ENCODE measurements at places on chromosomes 3 and 15.

DNA sequence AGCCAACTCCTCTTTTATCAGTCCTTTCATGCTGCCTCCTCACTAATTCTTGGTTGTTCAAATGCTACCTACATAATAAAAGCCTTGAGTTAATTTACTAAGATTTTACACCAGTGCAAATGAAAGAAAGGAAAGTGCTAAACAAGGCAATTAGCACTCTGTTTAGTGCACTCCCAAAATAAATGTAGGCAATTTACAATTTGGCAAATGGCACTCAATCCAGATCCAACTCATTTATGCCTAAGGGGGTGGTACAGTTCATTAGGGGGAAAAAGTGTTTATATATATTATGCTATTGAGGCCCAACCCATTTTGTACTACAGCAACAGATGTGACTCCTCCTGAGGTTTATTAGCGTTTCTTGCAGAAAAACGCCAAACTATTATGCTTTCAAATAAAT, 370.1 kb downstream of the NR2F2 start:
- no peak for DNase-seq

DNA sequence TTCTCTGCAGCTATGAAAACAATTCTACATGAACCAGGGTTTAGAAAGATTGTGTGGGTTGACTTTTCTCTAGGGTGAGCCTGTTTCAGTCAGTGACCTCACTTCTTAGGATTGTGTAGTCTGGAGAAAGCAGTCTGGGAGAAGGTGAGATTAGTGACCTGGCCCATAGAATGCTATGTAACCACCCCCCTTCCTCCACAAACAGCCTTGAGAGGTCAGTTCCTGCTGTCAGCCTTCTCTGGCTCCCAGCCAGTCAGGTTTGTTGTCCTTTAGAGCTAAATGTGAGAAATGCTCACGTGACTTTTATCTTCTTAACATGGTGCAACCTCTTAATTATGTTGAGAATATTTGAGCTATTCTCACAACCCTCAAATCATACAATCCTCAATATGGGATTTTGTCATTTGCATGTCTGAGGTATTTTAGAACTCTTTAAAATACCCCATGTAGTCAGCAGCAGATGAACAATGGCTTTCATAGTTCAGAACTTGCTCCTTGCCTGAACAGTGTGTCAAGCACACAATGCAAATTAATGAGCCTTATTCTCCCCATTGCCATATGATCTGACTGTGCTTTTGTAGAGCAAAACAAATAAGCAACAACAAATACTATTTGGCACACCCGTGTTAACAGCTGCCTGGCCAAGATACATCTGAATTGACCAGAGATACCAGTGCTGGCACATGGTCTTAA, 311.6 kb downstream of the CNTN6 start:
- no peak for DNase-seq

DNA sequence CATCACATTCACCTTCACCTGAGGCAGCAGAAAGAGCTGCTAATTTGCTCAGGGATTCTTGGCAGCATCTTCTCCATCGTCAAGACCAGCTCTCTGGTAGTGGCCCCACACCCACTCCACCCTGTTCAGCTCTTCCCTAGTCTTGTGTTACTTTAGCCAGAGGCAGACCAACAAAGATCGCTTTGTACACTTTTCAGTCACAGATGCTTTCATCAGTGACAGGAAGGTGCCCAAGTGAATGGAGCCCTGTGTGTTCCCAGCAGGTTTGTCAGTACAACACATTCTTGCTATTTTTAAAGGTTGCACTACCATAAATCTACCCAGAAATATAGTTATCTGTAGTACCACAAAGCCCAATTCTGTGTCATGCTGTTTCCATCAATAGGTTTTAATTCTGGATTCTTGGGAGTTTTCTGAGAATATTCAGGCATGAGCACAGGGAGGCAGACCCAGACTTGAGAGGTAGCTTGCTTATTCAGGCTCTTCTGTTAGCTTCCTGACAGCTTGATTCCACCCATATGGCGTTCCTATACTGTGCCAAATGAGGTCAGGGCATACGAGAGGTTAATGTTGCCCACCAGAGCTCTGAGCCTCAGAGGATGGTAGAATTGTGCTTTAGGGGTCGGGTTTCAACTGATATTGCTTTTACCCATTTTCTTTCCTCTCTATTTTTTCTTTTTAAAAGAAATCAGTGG, 109.8 kb upstream of the MANF start:
- DNase-seq: no peak

DNA sequence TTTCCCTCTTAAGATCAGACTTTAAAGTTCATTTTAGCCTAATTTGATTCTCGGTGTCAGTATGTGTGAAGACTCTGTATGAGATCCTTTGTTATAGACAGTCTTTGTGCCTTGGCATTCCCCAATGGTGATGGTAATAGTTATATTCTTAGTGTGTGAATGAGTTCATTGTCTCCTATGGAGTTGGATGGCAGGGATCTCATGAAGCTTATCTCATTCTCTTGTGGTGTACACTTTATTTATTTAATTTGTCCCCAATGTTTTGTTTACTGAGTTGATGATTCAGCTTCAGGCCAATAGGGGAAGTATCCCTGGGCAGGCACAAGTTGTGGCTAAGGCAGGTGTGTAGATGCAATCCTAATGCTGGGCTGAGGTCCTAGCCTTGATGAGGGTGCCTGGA, 222.0 kb upstream of the DPPA4 start:
- DNase-seq: no peak

- no peak for DNase-seq
Observed at GRCh38 chr3:129051871-129052340, 8.7 kb upstream of the GP9 start.

DNA sequence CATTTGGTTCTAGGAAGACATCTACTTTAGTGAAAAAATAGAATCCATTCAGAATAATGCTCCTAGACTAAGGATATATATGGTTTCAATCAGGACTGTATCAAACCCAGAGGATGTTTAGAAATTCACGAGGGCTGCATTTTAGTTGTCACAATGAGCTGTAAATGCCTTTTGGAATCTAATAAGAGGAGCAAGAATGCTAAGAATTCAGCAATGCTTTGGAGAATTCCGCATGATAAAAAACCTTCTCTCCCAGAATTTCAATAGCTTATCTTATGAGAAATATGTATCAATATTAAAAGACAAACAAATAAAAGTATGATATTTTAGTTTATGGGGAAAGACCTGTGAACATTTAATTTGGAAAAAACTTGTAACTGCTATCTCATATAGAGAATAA, 885.1 kb downstream of the ZPLD1 start:
- DNase-seq: no peak

GRCh38 chr3:5245927-5246326, 58.4 kb downstream of the EDEM1 start:
- no peak for DNase-seq

DNA sequence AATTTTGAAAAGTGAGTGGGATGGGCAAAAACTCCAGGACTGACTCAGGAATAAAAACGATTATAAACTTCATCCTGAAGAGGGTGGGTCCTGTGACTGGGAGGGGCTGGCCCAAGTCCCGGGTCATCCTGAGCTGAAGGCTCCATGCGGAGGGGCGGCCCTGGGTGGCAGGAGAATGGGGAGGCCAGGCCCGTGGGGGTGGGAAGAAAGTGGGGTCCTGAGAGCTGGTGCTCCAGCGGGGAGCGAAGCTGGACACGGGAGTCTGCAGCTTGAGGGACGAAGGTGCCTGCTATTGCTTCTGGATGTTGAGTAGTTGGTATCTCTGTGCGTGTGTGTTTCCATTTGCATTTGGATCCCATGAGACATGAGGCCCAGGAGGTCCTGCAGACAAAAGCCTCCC, 4.7 kb upstream of the OCA2 start:
- no peak for DNase-seq

DNA sequence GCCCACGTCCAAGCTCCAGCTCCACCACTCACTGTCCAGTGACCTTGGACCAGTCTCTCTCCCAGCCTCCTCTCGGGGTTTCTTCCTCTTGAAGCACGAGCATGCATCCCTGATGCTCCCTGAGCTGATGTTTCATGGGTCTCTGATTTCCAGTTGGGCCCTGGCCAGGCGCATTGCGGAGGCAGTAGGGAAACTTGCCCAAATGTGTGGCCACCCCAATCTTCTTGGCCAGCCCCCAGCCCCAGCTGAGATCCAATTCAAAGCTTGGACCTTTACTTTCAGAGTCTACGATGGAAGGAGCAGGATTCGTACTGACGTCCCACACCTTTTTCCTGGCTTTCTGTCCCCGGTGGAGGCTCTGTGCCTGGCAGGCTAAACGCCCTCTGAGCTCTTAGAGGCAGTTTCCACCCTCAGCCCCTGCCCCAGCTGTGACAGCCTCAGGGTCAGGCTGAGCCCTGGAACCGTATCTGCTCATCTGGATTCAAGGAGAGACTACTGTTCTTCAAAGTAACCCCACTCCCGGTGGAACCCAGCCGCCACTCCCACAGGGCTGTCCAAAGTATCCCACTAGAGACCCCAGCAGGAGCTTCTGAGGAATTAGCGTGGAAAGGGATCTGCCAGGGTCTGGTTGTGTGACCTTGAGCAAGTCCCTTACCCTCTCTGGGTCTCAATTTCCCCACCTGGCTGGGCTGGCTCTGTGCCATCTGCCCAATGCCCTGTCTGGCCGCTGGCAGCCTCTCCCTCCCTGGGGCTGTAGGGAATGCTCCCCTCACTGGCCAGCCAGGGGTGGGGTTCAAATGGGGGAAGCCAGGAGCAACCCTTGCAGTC, 37.4 kb downstream of the CPN2 start:
- DNase-seq: no peak

GRCh38 chr15:52338058-52338457, 42.5 kb upstream of the MYO5C start:
- no peak for DNase-seq

DNA sequence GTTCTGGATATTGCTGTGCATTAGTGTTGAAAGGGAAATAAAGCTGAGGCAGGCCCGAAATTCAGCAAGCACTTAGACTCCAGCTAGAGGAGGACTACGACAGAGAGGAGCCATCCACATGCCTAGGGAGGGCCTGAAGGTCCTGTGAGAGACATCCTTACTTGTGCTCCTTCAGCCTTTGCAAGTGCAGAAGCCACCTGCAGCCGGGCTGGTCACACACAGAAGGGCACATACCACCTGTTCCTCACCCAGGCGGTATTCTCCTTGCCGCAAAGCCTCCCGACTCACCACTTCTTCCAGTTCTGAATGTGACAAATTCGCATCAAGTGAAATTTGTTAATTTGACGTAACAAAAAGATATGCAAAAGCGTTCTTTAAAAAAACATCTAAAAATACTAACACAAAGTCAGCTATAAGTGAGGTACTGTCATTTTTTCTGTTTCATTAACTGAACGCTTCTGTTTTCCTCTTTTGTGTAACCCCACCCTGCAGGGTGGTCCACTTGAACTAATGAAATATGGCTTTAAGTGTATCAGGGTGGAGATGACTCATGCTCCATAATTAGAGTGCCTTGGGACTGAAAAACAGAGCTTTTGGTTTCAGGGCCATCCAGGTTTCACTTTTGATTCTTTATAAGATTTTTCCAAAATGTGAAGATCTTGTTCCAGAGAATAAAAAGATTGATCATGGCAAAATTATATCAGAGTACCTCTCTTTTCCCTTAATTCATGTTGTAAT, 467.9 kb upstream of the ATP11B start:
- DNase-seq: no peak

- no peak for DNase-seq
Observed at GRCh38 chr3:134004841-134005240, 24.9 kb downstream of the SLCO2A1 start.

GRCh38 chr3:414063-414462, 217.5 kb downstream of the CHL1 start:
- DNase-seq: no peak

- no peak for DNase-seq
Observed at GRCh38 chr3:42734263-42734860, 31.8 kb upstream of the HHATL start.

DNA sequence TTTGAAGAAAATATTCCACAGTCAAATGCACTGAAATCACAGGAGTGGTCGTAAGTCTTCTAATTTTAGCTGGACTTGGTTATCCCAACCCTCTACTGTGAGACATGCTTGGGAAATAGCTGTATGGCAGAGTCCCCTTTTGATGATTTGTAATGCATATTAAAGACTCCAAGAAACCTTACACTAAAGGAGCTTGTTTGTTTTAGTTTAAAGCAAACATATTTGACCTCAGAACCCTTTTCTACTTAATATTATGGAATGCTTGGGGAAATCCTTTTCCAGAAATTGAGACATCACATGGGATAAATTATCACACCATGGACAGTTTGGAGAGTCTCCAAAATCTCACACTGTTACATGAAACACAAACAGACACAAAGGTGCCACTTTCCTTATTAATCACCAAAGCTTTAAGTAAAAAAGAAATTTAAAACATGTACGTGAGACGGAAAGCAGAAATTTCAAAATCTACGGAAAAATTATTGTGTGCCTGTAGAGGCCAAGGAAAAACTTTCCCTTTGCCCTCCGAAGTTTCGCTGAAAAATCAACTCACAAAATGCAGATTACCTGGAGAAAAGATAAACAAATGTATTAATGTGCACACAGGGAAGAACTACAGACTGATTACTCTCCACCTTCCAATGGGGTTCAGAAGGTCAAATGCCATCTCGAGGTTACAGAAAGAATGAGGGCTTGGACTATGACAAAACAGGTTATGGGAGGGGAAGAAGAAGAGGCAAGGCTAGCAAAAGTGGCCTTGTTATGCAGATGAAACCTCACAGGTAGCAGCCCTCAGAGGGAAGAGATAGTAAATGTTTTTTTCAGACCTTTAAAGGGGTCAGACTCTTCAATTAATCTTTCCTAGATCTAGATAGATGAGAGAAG, 7.0 kb upstream of the CPB1 start:
- no peak for DNase-seq

DNA sequence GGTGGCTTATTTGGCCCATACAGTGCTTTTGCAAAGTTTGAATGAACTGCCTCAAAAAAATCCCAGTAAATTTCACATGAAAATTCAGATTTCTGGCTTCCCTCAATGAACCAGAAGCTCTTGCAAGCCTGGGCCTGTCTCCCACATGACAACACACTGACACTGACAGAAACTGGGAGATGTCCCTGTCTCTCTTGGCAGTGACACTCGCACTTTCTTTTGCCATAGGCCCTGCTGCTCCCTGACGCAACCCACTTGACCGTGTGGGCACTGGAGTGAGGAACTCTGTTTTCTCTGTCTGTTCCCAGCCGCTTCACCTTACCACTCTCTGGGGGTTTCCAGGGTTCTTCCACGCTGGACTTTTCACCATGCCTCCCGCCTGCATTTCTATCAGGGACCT, 524.5 kb downstream of the SHQ1 start:
- no peak for DNase-seq

DNA sequence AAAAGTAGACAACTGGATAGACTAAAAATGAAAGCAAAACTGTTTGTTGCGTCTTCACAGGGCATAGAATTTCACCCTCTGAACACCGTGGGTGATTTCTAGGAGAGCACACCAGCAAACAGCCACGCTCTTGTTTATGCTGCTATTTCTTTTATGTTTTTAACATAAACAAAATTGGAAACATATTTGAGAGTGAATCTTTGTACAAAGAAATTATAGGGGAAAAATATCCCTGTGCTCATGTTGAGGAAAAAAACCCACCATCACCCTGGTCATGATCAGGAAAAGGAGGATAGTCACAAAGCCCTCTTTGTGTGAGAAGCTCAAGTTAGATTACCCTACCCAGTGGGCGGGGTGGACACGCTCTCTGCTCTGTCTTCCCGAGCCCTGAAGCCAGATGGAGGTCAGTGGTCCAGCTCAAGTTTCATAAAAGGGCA, 313.3 kb downstream of the SATB1 start:
- DNase-seq: no peak

- no peak for DNase-seq
Observed at GRCh38 chr15:73017987-73018386, 34.3 kb upstream of the NEO1 start.

GRCh38 chr3:123853686-123854372, 30.3 kb downstream of the MYLK start:
- no peak for DNase-seq

GRCh38 chr3:30777426-30778113, 116.9 kb downstream of the GADL1 start:
- no peak for DNase-seq

All from stimulated activated CD8-positive, alpha-beta memory T cell treated with anti-CD3 and anti-CD28 coated beads, Interleukin-2, amount 100 ng/mL, for 1 hour (primary cell).